ENCODE measurements at places on chromosomes 13 and 19.

DNA sequence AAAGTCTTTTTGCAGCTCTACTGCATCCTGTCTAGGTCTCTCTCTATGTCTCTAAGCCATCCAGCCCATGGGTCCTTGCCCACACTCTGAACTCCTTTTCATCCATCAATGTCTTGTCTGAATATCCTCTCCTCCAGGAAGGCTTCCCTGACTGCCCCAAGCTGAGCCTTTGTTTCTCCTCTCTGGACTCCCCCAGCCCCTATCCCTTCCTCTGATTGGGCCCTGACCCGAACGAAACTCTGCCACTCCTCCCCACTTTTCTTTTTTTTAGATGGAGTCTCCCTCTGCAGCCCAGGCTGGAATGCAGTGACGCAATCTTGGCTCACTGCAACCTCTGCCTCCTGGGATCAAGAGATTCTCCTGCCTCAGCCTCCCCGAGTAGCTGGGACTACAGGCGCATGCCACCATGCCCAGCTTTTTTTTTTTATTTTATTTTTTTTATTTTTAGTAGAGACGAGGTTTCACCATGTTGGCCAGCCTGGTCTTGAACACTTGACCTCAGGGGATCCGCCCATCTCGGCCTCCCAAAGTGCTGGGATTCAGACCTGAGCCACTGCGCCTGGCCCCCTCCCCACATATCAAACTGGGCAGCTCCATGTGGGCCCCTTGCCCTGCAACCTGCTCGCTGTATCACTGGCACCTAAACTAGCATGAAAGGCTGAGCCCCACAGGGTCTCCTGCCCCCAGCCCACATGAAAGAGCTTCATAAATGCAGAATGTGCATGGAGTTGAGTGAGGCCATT lies 870 bp upstream of the UNC13A start:
- peaks cover 7% of the 10 kb centered on the region for H3K4me1 ChIP-seq
- no peak for DNase-seq
- H3K36me3 ChIP-seq = no peaks in the 10 kb centered on the region
- H3K27me3 ChIP-seq = peaks cover 60% of the 10 kb centered on the region
- peak overlapping the region; percentile 44 for H3K27ac ChIP-seq
- peak overlapping the region; percentile 85 for H3K4me3 ChIP-seq

DNA sequence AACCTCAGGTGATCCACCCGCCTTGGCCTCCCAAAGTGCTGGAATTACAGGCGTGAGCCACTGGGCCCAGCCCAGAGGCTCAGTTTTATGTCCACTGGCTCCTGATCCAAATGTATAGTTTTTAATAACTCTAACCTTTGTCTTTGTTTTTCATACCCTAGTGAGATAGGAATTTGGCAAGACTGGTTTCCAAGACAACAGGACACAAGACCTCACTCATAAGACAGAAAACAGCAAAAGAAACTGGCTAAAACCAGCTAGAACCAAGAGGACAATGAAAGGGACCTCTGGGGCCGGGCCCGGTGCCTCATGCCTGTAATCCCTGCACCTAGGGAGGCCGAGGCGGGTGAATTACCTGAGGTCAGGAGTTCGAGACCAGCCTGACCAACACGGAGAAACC lies 27.6 kb downstream of the CPT1C start:
- H3K36me3 ChIP-seq = peaks cover 4% of the 10 kb centered on the region
- no peak for DNase-seq
- no peak overlapping the region for H3K27ac ChIP-seq
- no peaks in the 10 kb centered on the region for H3K27me3 ChIP-seq
- peaks cover 5% of the 10 kb centered on the region for H3K4me1 ChIP-seq

- H3K27me3 ChIP-seq = peaks cover 90% of the 10 kb centered on the region
- peaks cover 6% of the 10 kb centered on the region for H3K4me1 ChIP-seq
- H3K4me3 ChIP-seq = no peak overlapping the region
- no peak for DNase-seq
- no peak overlapping the region for H3K27ac ChIP-seq
Observed at GRCh38 chr19:13008926-13009787, 13.9 kb downstream of the NFIX start.

DNA sequence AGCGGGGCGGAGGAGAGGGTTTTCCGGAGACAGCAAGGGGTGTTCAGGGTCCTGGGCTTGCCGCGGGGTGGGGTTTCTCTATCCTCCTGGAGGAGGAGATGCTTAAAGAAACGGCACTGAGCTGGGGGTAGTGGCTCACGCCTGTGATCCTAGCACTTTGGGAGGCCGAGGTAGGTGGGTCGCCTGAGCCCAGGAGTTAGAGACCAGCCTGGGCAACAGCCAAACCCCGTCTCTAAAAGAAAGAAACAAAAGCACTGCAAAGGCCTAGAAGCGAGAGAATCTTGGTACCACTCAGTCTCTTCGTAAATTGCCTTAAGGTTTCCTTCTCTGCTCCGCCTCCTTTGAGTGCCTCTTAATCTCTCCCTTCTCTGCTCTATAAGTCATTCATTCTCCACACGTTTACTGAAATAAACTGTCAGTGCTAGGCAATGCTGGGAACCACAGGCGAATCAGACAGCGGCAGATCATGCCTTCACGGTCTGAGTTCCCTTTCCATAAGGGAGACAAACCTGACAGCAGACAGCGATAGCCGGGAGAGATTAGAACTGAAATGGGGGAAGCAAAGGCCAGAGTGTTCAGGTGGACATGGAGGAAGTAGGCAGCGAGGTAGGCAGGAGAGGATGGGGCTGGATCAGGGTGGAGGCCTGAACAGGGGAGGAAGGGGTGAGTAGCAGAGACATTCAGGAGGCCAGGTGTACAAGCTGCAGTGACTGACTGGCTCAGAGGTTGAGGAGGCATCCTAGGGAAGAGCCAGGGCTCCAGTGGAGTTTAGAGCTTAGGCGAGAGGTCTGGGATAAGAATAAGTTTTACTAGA lies 580 bp downstream of the EIF3K start:
- peaks cover 12% of the 10 kb centered on the region for H3K36me3 ChIP-seq
- H3K27ac ChIP-seq = peak overlapping the region; percentile 98
- peaks cover 12% of the 10 kb centered on the region for H3K4me1 ChIP-seq
- peak overlapping the region; percentile 100 for H3K4me3 ChIP-seq
- H3K27me3 ChIP-seq = no peaks in the 10 kb centered on the region

DNA sequence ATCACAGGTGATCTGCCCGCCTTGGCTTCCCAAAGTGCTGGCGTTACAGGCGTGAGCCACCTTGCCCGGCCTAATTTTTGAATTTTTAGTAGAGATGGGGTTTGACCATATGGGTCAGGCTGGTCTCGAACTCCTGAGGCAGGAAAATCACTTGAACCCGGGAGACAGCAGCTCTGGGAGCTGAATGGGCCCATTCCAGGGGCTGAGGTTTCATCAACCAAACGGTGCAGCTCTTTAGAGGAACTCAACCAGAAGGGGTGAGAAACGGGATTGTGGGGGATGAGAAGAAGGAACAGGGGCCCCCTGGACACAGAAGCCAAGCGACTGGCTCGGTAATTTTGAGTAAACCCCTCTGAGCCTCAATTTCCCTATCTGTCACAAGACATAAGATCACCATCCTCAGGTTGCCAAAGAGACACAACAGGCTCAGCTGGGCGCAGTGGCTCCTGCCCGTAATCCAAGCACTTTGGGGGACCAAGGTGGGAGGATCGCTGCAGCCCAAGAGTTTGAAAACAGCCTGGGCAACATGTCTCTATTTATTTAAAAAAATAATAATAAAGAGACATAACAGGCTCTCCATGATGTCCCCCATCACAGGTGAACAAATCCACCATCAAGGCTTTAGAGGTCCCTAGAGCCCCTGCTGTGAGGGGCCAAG lies 562 bp downstream of the IQCN start:
- H3K4me1 ChIP-seq = no peaks in the 10 kb centered on the region
- H3K4me3 ChIP-seq = no peak overlapping the region
- H3K27me3 ChIP-seq = no peaks in the 10 kb centered on the region
- no peak for DNase-seq
- H3K27ac ChIP-seq = peak overlapping the region; percentile 13

- no peaks in the 10 kb centered on the region for H3K36me3 ChIP-seq
- no peak for DNase-seq
- H3K27me3 ChIP-seq = no peaks in the 10 kb centered on the region
- no peak overlapping the region for H3K4me3 ChIP-seq
Observed at GRCh38 chr13:70415136-70415535, 306.9 kb upstream of the KLHL1 start.

- H3K4me3 ChIP-seq = no peak overlapping the region
- no peak for DNase-seq
- no peaks in the 10 kb centered on the region for H3K36me3 ChIP-seq
- no peaks in the 10 kb centered on the region for H3K4me1 ChIP-seq
- no peak overlapping the region for H3K27ac ChIP-seq
Observed at GRCh38 chr13:61128850-61129645, 286.6 kb downstream of the PCDH20 start.

DNA sequence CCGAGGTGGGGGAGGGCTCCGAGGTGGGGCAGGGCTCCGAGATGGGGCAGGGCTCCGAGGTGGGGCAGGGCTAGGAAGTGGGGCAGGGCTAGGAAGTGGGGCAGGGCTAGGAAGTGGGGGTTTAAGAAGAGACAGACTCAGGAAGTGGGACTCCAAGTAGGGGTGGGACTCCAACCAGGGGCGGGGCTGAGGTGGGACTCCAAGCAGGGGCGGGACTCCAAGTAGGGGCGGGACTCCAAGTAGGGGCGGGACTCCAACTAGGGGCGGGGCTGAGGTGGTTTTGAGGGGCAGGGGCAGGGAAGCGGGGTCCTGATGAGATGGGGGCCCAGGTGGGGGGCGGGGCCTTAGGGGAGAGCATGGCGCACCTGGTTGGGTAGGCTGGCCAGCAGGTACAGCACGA lies 13.6 kb downstream of the CFD start:
- H3K4me3 ChIP-seq = no peak overlapping the region
- peaks cover 7% of the 10 kb centered on the region for H3K36me3 ChIP-seq
- DNase-seq = no peak
- no peak overlapping the region for H3K27ac ChIP-seq
- peaks cover 3% of the 10 kb centered on the region for H3K4me1 ChIP-seq

DNA sequence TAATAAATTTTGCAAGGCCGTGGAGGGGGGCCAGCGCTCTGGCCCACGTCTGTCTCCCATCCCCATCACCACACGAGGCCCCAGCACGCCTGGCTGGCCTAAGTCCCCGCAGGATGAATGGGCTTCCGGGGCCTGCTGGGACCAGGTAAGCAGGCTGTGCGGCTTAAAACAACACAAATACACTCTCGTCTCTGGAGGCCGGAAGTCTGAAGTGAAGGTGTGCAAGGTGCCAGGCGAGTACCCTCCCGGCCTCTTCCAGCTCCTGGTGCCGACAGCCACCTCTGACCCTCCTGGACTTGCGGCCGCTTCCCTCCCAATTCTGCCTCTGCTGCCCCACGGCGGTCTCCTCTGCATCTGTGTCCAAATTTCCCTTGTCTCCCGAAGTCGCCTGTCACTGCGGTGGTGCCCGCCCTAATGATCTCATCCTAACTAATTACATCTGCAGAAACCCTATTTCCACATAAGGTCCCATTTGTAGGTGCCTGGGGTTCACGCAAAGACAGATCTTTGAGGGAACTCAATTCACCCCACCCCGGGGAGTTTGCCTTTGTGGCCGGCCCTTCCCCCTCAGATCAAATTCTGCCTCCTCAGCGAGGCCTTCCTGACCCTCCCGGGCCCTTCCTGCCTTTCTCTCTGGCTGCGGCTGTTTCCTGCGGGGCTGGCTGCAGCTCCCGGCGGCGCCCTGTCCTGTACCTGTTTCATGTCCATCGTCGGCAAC lies 8.1 kb upstream of the PTBP1 start:
- H3K27ac ChIP-seq = peak overlapping the region; percentile 70
- H3K4me1 ChIP-seq = peaks cover 18% of the 10 kb centered on the region
- H3K4me3 ChIP-seq = peak overlapping the region; percentile 61

- H3K36me3 ChIP-seq = no peaks in the 10 kb centered on the region
- DNase-seq = no peak
- H3K27me3 ChIP-seq = peaks cover 23% of the 10 kb centered on the region
- H3K4me1 ChIP-seq = peaks cover 15% of the 10 kb centered on the region
- H3K27ac ChIP-seq = no peak overlapping the region
Observed at GRCh38 chr19:39254531-39255345, 6.1 kb upstream of the IFNL4 start.

DNA sequence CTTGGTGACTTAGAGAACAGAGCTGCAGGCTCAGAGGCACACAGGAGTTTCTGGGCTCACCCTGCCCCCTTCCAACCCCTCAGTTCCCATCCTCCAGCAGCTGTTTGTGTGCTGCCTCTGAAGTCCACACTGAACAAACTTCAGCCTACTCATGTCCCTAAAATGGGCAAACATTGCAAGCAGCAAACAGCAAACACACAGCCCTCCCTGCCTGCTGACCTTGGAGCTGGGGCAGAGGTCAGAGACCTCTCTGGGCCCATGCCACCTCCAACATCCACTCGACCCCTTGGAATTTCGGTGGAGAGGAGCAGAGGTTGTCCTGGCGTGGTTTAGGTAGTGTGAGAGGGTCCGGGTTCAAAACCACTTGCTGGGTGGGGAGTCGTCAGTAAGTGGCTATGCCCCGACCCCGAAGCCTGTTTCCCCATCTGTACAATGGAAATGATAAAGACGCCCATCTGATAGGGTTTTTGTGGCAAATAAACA lies 9.9 kb downstream of the APOC1 start:
- no peak overlapping the region for H3K27ac ChIP-seq
- H3K4me3 ChIP-seq = no peak overlapping the region
- no peak for DNase-seq

- peak overlapping the region; percentile 2 for H3K27ac ChIP-seq
- no peak overlapping the region for H3K4me3 ChIP-seq
- no peaks in the 10 kb centered on the region for H3K4me1 ChIP-seq
- H3K36me3 ChIP-seq = no peaks in the 10 kb centered on the region
- no peak for DNase-seq
- no peaks in the 10 kb centered on the region for H3K27me3 ChIP-seq
Observed at GRCh38 chr19:38070573-38070972, 153.4 kb downstream of the DPF1 start.

DNA sequence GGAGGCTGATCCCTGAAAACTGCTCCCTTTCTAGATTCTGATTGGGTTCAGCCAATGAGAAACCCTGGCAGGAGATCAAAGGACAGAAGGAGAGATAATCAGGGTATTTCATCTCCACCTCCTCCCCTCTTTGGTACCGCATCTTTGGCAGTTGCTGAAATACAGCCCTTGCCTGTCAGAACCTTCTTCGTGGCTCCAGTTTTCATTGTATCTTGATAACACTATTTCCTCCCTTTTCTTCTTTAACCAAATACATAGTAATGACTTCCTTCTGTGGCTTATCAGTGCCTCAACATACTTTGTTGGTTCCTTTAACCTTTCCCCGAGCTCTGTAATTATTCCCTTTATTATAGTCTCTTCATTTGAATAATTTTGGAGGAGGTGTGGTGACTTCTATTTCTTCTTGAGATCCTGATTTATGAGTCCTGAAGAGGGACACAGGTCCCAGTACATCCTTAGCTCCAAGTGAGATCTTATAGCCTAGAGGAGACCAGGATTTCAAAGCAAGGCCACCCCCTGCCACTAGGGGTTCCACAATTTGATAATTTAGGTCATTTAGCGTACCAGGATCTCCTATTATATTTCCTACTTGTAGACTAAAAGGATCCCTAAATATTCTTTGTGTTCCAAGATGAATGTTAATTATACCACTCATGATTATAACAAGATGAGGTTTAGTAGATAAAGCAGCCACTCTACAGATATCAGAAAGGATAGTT lies 98.0 kb downstream of the EDNRB start:
- H3K27ac ChIP-seq = no peak overlapping the region
- H3K4me1 ChIP-seq = no peaks in the 10 kb centered on the region
- H3K27me3 ChIP-seq = peaks cover 67% of the 10 kb centered on the region
- no peak overlapping the region for H3K4me3 ChIP-seq

- H3K36me3 ChIP-seq = no peaks in the 10 kb centered on the region
- no peaks in the 10 kb centered on the region for H3K4me1 ChIP-seq
- H3K4me3 ChIP-seq = no peak overlapping the region
- H3K27me3 ChIP-seq = no peaks in the 10 kb centered on the region
- H3K27ac ChIP-seq = no peak overlapping the region
Observed at GRCh38 chr13:32390048-32390447, 37.9 kb downstream of the N4BP2L1 start.

- no peaks in the 10 kb centered on the region for H3K36me3 ChIP-seq
- H3K27ac ChIP-seq = no peak overlapping the region
- DNase-seq = no peak
- peaks cover 14% of the 10 kb centered on the region for H3K27me3 ChIP-seq
Observed at GRCh38 chr19:13937479-13938300, 527 bp downstream of the PODNL1 start.

Data from type B pancreatic cell (in vitro differentiated cells).